ENCODE measurements at places on chromosomes 12 and 14. TPM values are rescaled to one million over a fixed set of nuclear protein-coding genes. Genes with fewer than 3 reads are reported as not detected.

Gene SERPINA12
- not detected for total RNA-seq

Gene TUBA1B
- total RNA-seq, result 420 TPM

Gene PPP4R4
- 0.31 TPM for total RNA-seq

Gene MSI1
- total RNA-seq, result 9.6 TPM

Gene OTOGL
- 0.23 TPM for total RNA-seq

Gene PTPN6
- total RNA-seq, result 2.9 TPM

Gene ACYP1
- 12.2 TPM for total RNA-seq

Gene AGAP2
- 5.3 TPM for total RNA-seq

Gene CMKLR1
- 6.4 TPM for total RNA-seq

Gene CGRRF1
- total RNA-seq, result 18.7 TPM

DNA sequence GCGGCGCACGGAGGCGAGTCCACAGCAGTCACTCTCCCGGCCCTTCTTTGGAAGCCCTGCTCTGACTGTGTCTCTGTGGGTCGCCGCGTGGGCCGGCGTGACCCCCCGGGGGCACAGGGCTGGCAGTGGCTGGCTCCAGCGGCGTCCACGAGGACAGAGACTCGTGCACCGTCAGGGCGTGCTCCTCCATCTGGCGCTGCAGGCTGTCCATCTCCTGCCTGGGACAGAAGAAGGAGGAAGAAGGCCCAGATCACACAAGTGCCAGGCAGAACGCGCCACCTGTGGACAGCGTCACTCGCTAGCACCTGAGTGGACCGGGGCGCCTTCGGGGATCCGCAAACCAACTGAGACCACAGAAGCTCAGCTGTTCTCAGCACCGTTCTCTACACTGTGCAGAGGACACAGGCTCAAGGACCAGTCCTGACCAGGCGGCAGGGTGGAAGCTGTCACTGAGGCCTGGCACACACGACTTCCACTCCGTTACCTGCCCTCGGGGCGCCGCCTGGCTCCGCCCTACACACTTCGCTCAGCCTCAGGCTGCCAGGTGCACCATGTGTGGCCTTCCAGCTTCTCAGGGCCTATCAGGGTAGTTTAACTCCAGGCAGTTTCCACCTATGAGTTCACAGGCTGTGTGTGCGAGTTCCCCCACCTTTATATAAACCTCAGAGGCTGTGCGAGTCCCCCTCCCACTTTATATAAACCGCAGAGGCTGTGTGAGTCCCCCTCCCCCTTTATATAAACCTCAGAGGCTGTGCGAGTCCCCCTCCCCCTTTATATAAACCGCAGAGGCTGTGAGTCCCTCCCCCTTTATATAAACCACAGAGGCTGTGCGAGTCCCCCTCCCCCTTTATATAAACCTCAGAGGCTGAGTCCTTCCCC is 11.7 kb upstream of the ANKLE2 start:
- no peak overlapping the region for H3K4me3 ChIP-seq
- peaks cover 6% of the 10 kb centered on the region for H3K4me1 ChIP-seq
- H3K27ac ChIP-seq, result no peak overlapping the region
- DNase-seq, result no peak

GRCh38 chr14:100620255-100621100 is 33.3 kb upstream of the BEGAIN start:
- DNase-seq, result no peak
- H3K27me3 ChIP-seq, result peaks cover 72% of the 10 kb centered on the region
- H3K27ac ChIP-seq, result no peak overlapping the region
- H3K4me1 ChIP-seq, result peaks cover 4% of the 10 kb centered on the region

DNA sequence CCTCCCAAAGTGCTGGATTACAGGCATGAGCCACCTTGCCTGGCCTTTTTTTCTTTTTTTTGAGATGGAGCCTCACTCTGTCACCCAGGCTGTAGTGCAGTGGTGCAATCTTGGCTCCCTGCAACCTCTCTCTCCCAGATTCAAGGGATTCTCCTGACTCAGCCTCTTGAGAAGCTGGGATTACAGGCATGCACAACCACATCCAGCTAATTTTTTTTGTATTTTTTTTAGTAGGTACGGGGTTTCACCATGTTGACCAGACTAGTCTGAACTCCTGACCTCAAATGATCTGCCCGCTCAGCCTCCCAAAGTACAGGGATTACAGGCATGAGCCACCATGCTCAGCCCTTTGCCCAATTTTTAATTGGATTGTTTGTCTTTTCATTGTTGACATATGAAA is 58.0 kb downstream of the SINHCAF start:
- DNase-seq, result no peak
- H3K4me3 ChIP-seq, result no peak overlapping the region
- H3K27me3 ChIP-seq, result peaks cover 7% of the 10 kb centered on the region

DNA sequence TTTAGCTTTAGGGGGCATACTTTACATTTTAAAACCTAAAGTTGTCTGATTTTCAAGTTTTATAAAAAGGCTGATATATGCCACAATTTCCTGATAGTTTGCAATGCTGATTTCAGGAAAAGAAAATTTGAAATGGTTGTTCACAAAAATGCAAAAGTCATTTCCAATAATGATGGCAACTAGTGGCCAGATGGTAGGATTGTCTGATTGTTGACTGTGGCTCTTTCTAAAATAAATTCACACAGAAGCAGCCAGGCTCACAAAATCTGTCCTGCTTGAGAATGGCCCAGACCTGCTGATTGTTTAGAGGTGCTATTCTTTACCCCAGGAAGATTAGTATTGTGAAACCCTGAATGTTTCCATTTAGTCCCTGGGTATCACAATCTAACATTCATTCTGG is 220.3 kb downstream of the NELL2 start:
- H3K27ac ChIP-seq, result no peak overlapping the region
- H3K27me3 ChIP-seq, result no peaks in the 10 kb centered on the region
- H3K4me3 ChIP-seq, result no peak overlapping the region
- no peak for DNase-seq
- no peaks in the 10 kb centered on the region for H3K4me1 ChIP-seq
- no peaks in the 10 kb centered on the region for H3K36me3 ChIP-seq

GRCh38 chr12:64825143-64826021 is 935 bp downstream of the TBC1D30 start:
- peaks cover 55% of the 10 kb centered on the region for H3K27me3 ChIP-seq
- no peaks in the 10 kb centered on the region for H3K36me3 ChIP-seq
- DNase-seq, result no peak
- peak overlapping the region; percentile 65 for H3K4me3 ChIP-seq
- H3K27ac ChIP-seq, result no peak overlapping the region

DNA sequence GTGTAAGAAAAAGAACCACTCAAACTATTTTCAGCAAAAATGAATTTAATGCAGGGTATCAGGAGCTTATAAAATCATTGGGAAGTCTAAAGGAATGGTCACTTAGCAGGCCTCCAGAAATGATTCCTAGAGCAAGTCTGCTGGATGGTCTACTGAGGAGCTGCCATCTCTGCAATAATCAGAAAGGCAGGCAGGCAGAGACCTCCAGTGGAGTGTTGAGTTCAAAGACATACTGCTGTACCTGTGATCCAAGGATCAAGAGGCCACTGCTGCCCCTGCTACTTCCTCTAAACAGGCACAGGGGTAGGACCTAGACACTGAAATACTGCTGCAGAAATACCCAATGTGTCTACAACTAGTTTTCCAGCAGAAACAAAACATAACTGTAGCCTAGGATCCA is 14.5 kb upstream of the KICS2 start:
- no peak for DNase-seq
- no peak overlapping the region for H3K27ac ChIP-seq
- no peaks in the 10 kb centered on the region for H3K36me3 ChIP-seq
- H3K4me1 ChIP-seq, result no peaks in the 10 kb centered on the region
- H3K27me3 ChIP-seq, result no peaks in the 10 kb centered on the region
- no peak overlapping the region for H3K4me3 ChIP-seq

- H3K27ac ChIP-seq, result no peak overlapping the region
- H3K27me3 ChIP-seq, result no peaks in the 10 kb centered on the region
- no peak overlapping the region for H3K4me3 ChIP-seq
- no peaks in the 10 kb centered on the region for H3K4me1 ChIP-seq
- no peak for DNase-seq
- H3K36me3 ChIP-seq, result no peaks in the 10 kb centered on the region
Observed at GRCh38 chr14:79656056-79656455, 555.2 kb downstream of the DIO2 start.

GRCh38 chr12:105539735-105540134 is 209.2 kb downstream of the C12orf75 start:
- no peaks in the 10 kb centered on the region for H3K27me3 ChIP-seq
- no peak overlapping the region for H3K4me3 ChIP-seq
- no peak for DNase-seq
- no peaks in the 10 kb centered on the region for H3K4me1 ChIP-seq
- H3K27ac ChIP-seq, result no peak overlapping the region

DNA sequence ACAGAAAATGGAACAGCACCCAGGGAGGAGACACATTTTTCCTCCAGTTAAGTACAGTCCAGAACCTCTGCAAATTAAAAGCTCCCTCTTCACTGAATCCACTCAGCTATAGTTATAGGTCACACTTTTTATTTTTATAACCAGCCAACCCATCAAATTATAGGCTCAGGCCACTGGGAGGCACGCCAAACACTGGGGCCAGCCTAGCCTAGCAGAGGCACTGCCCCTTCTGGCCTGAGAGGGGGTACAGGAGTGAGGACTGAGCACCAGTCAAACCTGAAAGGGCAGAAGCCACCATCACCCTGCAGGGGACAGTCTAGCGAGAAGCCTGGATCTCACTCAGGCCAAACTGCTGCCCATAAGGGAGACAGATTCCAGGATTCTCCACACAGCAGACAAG is 19.3 kb downstream of the FMNL3 start:
- H3K27ac ChIP-seq, result no peak overlapping the region
- no peaks in the 10 kb centered on the region for H3K36me3 ChIP-seq
- peaks cover 74% of the 10 kb centered on the region for H3K4me1 ChIP-seq
- no peak for DNase-seq
- H3K4me3 ChIP-seq, result no peak overlapping the region

GRCh38 chr12:111442301-111443045 is 36.8 kb downstream of the SH2B3 start:
- no peaks in the 10 kb centered on the region for H3K27me3 ChIP-seq
- peaks cover 5% of the 10 kb centered on the region for H3K36me3 ChIP-seq
- H3K27ac ChIP-seq, result peak overlapping the region; percentile 76
- no peak for DNase-seq

DNA sequence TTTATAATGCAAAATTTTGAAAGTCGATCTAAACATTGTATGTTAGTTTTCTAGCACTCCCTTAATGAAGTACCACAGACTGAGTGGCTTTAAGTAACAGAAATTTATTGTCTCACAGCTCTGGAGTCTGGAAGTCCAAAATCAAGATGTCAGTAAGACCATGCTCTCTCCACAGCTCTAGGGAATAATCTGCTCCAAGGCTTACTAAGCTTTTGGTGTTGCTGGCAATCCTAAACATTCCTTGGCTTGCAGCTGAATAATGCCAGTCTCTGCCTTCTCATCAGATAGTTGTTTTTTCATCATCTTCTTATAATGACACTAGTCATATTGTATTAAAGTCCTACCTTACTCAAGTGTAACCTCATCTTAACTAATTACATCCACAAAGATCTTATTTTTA is 102.2 kb downstream of the RASSF9 start:
- no peak overlapping the region for H3K4me3 ChIP-seq
- DNase-seq, result no peak
- H3K4me1 ChIP-seq, result no peaks in the 10 kb centered on the region
- H3K27ac ChIP-seq, result no peak overlapping the region
- no peaks in the 10 kb centered on the region for H3K27me3 ChIP-seq
- no peaks in the 10 kb centered on the region for H3K36me3 ChIP-seq

DNA sequence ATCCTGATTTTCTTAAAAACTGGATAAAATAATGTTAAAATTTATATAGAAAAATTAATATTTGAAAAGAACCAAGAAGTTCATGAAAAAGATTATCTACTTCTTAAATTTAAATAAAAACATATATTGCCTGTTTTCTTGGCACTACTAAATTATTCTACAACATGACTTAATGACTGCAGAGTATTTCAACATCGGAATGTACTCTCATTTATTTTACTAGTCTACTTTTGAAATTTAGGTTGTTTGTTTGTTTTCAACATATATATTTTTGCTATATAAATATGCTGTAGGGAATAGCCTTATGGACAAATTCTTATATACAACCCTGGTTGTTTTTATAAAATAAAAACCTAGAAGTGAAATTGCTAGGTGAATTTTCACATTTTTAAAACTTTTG is 231.6 kb downstream of the RAD51B start:
- no peaks in the 10 kb centered on the region for H3K27me3 ChIP-seq
- no peaks in the 10 kb centered on the region for H3K36me3 ChIP-seq
- no peak overlapping the region for H3K27ac ChIP-seq
- DNase-seq, result no peak
- no peaks in the 10 kb centered on the region for H3K4me1 ChIP-seq
- H3K4me3 ChIP-seq, result no peak overlapping the region

DNA sequence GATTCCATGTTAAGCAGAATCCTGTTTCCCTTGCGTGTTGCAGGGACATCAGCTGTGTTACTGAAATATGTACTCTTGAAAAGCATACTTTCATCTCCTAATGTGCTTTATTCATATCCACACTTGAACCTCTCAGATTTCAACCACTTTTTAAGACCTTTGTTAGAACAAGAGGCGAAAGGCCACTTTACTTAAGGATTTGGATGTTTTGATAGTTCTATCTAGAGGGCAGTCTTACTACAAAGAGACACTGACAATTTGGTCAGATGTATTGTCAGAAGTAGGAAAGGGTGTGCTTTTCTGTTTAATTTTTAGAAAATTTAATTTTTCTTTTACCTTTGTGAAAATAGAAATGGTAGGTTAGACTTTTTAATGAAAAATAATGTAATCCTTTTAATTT is 267.9 kb downstream of the TMTC2 start:
- H3K36me3 ChIP-seq, result no peaks in the 10 kb centered on the region
- H3K4me3 ChIP-seq, result no peak overlapping the region
- no peaks in the 10 kb centered on the region for H3K27me3 ChIP-seq
- no peak overlapping the region for H3K27ac ChIP-seq
- no peak for DNase-seq

- peaks cover 9% of the 10 kb centered on the region for H3K27me3 ChIP-seq
- no peak overlapping the region for H3K27ac ChIP-seq
- no peak for DNase-seq
- no peak overlapping the region for H3K4me3 ChIP-seq
- H3K4me1 ChIP-seq, result no peaks in the 10 kb centered on the region
- no peaks in the 10 kb centered on the region for H3K36me3 ChIP-seq
Observed at GRCh38 chr12:54958048-54958658, 26.4 kb downstream of the TESPA1 start.

DNA sequence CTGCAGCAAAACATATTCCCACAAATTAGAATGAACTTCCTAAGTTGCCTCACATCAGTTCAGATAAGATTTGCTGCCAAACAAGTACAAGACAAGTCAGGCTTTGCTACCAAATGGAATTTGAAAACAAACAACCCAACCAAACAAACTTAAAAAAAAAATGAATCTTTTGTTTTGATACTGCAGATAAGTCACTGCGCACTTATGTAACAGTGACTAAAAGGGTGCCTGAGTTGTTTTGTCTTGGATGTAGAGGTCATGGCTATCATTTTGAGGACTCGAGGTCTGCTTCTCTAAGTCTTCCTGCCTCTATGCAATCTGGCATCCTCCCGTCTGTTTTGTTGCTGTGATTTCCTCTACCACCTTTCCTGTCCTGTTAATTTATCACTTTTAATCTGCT is 11.1 kb upstream of the EPS8 start:
- no peak overlapping the region for H3K27ac ChIP-seq
- H3K36me3 ChIP-seq, result no peaks in the 10 kb centered on the region
- H3K4me3 ChIP-seq, result no peak overlapping the region

- no peak overlapping the region for H3K4me3 ChIP-seq
- no peak for DNase-seq
- H3K27me3 ChIP-seq, result no peaks in the 10 kb centered on the region
- no peak overlapping the region for H3K27ac ChIP-seq
- H3K36me3 ChIP-seq, result no peaks in the 10 kb centered on the region
- H3K4me1 ChIP-seq, result peaks cover 30% of the 10 kb centered on the region
Observed at GRCh38 chr12:122076743-122077495, 1.6 kb upstream of the MLXIP start.

- H3K4me1 ChIP-seq, result no peaks in the 10 kb centered on the region
Observed at GRCh38 chr14:100884456-100884855, 19.1 kb downstream of the RTL1 start.
